ENCODE measurements at places on chromosomes 12 and 14.

- no peak for DNase-seq
Measured at GRCh38 chr12:75699728-75700496, 188.5 kb upstream of the KRR1 start.

GRCh38 chr12:105716621-105717020 is 386.1 kb downstream of the C12orf75 start:
- DNase-seq = no peak

- no peak for DNase-seq
Measured at GRCh38 chr12:128190614-128191013, 76.4 kb upstream of the TMEM132C start.

DNA sequence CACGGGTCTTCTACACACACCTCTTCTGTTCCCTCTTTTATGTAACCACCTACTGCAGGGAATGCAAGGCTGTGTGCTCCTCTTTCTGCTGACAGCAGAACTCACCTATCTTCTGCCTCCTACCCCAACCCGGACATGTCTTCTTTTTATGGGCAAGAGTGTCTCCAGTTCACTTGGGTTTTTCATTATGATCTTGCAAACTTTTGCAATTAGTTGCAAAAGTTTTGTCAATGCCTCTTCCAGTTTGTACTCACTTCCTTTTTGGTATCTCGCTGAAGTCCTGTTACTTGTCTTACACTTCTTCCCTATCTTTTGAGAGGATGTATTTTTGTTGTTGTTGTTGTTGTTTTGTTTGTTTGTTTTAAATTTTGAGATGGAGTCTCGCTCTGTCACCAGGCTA is 50.6 kb downstream of the DRAM1 start:
- no peak for DNase-seq

DNA sequence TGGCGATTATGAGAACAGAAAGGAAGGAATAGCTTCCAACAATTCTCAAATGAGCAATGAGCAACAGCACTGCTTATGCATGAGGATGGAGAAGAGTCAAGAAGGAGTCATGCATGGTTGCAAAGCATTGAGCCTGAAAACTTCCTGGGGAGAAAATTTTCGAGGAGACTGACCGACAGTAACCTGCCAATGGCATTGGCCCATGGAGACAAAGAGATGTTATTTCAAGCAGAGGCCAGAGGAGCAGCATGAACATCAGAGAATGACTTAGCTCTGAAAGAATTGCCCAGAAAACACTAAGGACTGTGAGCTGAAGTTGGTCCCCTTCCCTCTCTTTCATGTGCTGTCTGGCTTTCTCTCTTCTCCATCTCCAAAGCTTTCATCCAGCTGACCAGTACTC is 343.4 kb downstream of the ADAMTS20 start:
- no peak for DNase-seq

DNA sequence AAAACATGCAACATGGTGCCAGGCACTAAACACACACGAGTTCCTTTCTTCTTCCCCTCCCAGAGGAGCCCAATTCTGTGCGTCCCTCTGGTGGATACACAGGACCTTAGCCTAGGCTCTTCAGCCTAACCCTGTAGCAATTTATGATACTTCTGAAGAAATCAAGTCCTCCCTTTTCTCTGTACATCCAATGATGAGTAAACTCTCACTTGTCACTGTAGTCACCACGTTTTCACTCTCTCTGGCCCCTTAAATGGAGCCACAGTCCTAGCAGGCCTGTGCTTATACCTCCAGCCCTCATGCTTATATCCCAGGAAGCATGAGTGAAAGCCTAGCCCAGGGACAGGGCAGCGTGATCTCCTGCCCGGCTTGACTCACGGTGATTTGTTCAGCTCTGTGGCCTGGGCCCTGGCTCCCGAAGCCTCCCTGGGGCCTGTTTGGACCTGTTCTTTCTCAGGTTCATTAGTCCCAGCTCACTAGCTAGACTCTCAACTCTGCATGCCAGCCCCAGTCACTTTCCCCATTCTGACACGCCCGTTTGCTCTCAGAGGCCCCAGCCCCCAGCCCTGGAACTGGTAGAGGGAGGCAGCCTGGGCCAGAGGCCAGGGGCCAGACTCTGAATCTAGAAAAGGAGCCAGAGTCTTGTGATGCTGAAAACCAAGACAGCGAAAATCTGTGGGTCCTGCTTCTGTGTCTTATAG is 24.1 kb upstream of the PLEKHG3 start:
- no peak for DNase-seq

GRCh38 chr12:6198051-6198450 is 2.1 kb upstream of the CD9 start:
- no peak for DNase-seq

DNA sequence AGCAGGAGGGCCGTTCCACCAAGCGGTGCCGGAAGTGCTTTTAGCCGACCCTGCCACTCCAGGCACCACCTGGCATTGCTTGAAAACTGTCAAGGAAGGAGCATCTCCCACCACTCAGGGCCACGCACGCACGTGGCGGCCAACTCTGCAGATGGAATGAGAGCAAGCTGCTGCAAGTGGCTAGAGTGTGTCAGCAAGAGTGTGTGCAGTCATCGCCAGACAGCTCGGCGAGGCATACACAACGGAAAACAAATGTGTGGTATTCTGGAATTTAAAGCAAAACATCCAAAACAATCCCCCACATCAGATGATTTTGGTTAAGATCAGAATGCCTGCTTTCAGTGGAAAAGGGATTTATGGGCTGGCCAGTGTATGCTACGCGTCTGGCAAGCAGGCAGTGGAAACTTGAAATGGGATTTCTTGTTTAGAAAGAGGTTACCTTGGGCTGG is 11.2 kb downstream of the CD9 start:
- DNase-seq = no peak

DNA sequence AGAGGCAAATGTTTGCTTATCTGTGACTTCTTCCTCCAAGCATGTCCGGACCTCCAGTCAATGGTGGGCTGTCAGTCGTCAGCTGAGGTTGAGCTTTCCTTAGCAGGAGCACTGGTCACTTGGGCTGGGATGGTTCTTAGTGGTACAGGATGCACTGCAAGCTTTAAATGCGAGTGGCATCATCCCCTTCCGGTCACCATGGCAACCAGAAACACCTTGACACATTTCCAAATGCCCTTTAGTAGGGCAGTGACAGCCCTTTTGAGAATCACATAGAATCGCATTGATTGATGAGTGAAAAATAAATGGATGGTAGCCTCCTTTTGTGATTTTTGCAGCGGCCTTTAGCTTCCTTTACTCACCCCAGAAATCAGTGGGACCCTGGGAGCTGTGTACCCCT is 24.1 kb downstream of the NTF3 start:
- no peak for DNase-seq

GRCh38 chr12:128542844-128543243 is 275.9 kb downstream of the TMEM132C start:
- DNase-seq = peak; percentile 2

DNA sequence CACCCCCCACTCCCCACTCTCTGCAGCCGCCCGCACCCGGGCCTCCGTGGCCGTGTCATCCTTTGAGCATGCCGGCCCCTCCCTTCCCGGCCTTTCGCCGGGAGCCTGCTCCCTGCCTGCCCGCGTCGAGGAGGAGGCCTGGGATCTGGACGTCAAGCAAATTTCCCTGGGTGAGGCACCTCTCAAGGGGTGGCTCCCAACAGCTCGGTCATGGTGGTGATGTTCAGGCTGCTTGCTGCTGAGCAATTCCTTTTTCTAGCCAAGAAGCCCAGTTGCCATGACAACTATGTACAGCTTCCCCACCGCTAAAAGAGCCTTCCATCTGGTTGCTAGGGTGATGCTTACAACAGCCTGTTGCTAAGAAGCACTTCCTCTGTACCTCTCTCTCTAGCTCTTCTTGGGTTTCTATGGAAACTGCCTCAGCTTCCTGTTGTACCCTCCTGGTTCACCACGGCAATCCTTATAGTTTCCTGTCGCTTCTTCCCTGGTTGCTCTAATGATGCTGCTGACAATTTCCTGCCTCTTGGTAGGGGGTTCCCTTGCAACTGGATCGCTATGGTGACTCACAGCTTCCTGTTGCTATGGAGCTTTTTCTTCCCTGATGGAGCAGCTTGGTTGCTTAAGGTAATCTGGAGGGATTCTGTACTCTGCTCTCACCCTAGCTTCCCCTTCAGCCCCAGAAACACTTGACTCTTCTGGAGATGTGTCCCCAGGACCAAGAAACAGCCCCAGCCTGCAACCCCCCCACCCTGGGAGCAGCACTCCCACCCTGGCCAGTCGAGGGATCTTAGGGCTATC is 11.0 kb downstream of the ZNF219 start:
- peak; percentile 98 for DNase-seq

DNA sequence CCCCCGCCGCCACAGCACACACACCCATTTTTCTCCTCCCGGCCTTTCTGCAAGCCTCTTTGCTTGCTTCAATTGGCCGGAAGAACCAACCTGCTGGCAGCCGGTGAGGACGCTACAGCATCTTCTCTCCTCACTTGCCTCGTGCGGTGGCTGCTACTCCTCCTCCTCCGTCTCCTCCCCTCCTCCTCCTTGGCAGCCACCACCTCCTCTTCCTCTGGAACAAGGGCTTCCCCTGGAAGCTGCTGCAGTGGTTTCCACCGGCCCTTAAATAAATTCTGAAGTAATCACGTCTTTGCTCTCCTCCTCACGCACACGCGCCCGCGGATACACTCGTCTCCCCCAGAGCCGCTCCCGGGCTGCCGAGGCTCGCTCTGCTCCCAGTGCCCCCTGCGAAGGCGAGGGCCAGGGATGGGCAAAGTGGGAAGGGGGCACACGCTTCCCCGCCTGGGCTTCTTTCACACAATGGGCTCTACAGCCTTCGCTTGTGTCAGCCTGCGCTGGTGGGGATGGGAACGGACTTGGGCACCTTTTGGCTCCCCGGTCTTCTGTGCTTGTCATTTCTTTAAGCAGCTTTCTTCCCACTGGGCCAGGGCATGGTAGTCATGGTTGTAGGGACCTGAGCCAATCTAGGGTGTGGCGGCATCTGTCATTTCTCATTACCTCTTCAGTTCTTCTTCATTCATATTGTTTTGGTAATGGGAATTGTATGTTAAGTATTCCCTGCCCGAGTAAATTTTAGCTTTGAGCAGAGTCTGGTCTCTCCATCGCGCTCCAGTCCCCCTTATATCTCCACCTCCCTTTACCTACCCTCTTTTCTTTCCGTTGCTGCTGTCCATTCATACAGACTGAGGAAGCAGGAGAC is at the start of gene PPFIA2:
PPFIA2 (minus strand) TSS at position 161 of the 862 bp plus-strand sequence.
- DNase-seq = no peak

DNA sequence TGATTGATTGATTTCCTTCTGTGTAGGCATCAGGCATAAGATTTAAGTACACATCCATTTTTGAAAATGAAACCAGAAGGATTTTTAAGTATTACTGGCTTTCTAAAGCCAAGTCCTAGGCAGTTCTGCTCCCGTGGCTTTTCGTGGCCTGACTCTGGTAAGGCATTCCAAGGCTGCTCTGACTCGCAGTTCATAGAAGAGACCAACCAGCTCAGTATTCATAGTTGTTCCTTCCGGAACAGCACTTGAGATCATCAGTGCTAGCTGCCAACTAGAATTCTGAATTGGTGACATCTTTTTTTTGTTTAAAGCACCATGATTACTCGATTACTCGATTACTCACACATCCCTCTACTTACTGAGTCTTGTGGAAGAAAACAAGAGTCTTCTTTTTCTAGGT is 25.9 kb downstream of the SUDS3 start:
- no peak for DNase-seq

DNA sequence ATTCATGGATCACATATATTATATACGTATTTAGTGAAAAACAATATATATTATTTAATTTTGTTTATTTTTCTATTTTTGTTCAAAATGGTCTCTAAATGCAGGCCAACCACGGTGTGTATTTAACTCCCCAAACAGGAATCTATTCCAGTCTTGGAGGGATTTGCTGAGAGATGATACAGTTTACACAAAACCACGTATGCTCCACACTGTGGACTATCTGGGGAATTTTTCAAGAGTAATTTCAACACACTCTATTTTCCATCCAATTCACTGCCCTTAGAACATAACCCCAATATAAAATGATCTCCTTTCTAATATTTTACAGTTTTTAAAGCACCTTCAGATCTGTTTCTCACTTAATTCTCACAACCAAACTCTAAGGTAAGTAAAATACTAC is 15.3 kb downstream of the EML1 start:
- no peak for DNase-seq

- DNase-seq = no peak
Measured at GRCh38 chr12:77324763-77325468, 259.5 kb upstream of the E2F7 start.

- DNase-seq = peak; percentile 65
Measured at GRCh38 chr12:10554228-10554755, 48.6 kb downstream of the EIF2S3B start.

- DNase-seq = no peak
Measured at GRCh38 chr14:75445963-75446362, 18.1 kb downstream of the JDP2 start.

GRCh38 chr14:85764822-85765221 is 234.9 kb downstream of the FLRT2 start:
- no peak for DNase-seq

DNA sequence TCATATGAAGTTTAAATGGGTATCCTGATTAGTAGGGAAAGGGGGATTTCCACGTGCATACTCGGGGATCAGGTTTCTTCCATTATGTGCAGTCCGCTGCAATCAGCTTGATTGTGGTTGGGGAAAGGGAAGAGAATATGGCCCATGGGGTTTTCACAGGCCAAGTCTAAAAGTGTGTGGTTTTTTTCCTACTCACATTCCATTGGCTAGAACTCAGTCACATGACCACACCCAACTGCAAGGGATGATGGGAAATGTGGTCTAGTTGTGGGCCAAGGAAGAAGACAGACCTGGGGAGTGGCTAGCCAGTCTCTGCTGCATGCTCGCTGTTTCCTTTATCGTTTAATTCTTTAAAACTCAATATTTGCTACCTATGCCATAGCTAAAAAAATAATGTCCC is 105.1 kb downstream of the PRIMA1 start:
- DNase-seq = no peak

- DNase-seq = no peak
Measured at GRCh38 chr14:36818246-36818645, 156.6 kb downstream of the PAX9 start.

DNA sequence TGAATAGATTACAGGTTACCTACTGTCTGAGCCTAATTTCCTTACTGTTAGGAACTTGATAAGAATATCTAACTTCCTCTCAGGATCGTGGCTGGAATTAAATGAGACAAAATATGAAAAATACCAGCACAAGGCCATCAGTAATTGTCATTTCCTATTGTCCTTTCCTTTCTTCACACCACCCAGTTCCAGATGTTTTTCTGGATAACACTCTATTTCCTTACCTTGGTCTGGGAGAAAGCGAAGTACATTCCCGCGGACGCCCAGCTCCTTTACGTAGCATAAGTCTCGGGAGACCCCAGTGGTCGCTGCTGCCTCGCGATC is 376 bp downstream of the GDF3 start:
- no peak for DNase-seq

DNA sequence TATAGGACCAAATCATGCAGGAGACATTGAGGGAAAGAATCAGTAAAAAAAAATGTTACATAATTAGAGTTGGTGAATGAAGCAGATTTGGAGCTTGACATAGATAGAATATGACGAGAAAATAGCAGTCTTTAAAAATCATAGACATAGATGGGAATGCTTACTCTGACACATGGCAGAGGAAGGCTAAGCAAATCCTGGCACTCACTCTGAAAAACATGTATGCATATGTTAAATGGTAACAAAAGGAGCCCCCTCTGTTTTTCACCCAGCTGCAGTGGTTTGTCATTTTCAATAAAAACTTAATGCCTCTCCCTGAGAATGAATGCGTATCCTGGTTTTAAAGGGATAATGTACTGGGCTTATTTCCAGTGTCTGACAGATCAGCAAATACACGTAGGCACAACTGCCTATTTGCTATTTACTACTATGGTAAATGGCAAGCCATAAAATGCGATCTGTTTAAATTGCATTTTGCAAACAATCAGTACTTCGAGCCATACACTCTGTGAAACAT is 561.2 kb upstream of the SEL1L start:
- no peak for DNase-seq
